ENCODE measurements at places on chromosomes 12 and 14.

GRCh38 chr12:99137124-99137855, 492.2 kb downstream of the APAF1 start:
- no peaks in the 10 kb centered on the region for H3K36me3 ChIP-seq
- no peak overlapping the region for H3K27ac ChIP-seq
- no peak for DNase-seq
- H3K27me3 ChIP-seq, result no peaks in the 10 kb centered on the region

GRCh38 chr12:133130038-133130807, at the start of the genes ZNF10 and ZNF891:
TSS of gene ZNF10 (plus strand) at chr12:133130627. CDS start at chr12:133144493, 13,866 bp downstream.
TSS of gene ZNF891 (minus strand) at chr12:133130274. CDS start at chr12:133121918, 8,356 bp downstream.
- no peaks in the 10 kb centered on the region for H3K27me3 ChIP-seq

DNA sequence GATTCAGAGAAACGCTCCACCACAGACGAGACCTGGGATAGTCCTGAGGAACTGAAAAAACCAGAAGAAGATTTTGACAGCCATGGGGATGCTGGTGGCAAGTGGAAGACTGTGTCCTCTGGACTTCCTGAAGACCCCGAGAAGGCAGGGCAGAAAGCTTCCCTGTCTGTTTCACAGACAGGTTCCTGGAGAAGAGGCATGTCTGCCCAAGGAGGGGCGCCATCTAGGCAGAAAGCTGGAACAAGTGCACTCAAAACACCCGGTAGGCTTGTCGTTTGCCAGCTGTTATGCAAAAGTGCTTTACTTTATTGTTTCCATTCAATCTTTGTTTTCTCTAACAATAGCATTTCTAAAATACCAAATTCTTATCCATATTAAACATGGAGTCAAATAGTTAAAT, 287.3 kb downstream of the NAV3 start:
- DNase-seq, result no peak
- H3K27ac ChIP-seq, result no peak overlapping the region
- H3K27me3 ChIP-seq, result no peaks in the 10 kb centered on the region
- no peak overlapping the region for H3K4me3 ChIP-seq

DNA sequence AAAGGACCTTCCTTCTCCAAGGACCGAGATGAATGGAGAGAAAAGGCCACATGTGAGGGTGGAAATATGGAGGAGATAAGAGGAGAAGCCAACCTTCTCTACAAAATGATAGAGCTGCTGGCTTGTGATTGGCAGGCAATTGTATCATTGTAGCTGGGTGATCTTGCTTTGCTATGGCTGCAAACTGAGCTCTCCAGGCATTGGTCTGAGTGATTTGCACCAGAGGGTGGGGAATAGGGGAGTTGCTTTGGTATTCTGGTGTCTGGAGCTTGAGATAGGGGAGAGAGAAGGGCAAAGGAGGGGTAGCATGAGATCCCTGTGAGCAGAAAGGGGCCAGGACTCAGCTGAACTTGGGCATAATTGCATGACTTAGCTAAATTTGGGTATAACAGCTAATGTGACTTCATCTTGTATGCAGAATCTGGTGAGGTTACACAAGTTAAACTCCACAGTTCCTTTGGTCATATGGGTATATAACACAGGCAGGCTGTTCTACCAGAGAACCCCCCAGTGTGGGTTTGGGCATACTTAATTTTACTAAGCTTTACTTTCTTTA, 72.0 kb downstream of the FOS start:
- no peak for DNase-seq
- no peaks in the 10 kb centered on the region for H3K27me3 ChIP-seq
- H3K4me3 ChIP-seq, result no peak overlapping the region
- no peaks in the 10 kb centered on the region for H3K36me3 ChIP-seq

- no peak overlapping the region for H3K27ac ChIP-seq
- no peaks in the 10 kb centered on the region for H3K27me3 ChIP-seq
- no peak overlapping the region for H3K4me3 ChIP-seq
- no peaks in the 10 kb centered on the region for H3K4me1 ChIP-seq
- H3K36me3 ChIP-seq, result no peaks in the 10 kb centered on the region
Observed at GRCh38 chr12:20044351-20044750, 324.0 kb upstream of the PDE3A start.

DNA sequence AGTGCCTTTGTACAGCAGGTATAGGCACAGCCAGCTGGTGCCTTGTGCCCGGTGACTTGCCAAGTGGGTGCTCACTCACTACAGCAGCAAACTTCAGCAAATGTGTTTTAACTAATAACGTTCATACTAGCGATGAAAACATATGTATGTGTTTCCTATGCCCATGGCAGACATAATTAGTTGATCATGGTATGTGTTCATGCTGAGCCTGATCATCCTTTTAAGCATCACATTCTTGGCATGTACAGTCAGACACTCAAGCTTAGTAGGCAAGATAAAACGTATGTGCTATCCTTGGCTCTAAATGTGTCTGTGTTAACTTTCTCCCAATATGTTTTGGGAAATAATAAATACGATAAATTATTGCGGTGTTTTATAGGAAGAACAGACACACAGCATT, 55.6 kb downstream of the RASSF8 start:
- no peak overlapping the region for H3K27ac ChIP-seq
- DNase-seq, result no peak
- H3K36me3 ChIP-seq, result no peaks in the 10 kb centered on the region
- H3K4me1 ChIP-seq, result no peaks in the 10 kb centered on the region
- H3K4me3 ChIP-seq, result no peak overlapping the region

GRCh38 chr12:3492793-3493042, 1.7 kb downstream of the PRMT8 start:
- no peak overlapping the region for H3K4me3 ChIP-seq
- H3K27ac ChIP-seq, result no peak overlapping the region
- no peaks in the 10 kb centered on the region for H3K36me3 ChIP-seq
- H3K27me3 ChIP-seq, result peaks cover 7% of the 10 kb centered on the region

- no peaks in the 10 kb centered on the region for H3K4me1 ChIP-seq
- DNase-seq, result no peak
- no peaks in the 10 kb centered on the region for H3K27me3 ChIP-seq
- no peak overlapping the region for H3K4me3 ChIP-seq
Observed at GRCh38 chr12:45102818-45103217, 51.9 kb upstream of the DBX2 start.

DNA sequence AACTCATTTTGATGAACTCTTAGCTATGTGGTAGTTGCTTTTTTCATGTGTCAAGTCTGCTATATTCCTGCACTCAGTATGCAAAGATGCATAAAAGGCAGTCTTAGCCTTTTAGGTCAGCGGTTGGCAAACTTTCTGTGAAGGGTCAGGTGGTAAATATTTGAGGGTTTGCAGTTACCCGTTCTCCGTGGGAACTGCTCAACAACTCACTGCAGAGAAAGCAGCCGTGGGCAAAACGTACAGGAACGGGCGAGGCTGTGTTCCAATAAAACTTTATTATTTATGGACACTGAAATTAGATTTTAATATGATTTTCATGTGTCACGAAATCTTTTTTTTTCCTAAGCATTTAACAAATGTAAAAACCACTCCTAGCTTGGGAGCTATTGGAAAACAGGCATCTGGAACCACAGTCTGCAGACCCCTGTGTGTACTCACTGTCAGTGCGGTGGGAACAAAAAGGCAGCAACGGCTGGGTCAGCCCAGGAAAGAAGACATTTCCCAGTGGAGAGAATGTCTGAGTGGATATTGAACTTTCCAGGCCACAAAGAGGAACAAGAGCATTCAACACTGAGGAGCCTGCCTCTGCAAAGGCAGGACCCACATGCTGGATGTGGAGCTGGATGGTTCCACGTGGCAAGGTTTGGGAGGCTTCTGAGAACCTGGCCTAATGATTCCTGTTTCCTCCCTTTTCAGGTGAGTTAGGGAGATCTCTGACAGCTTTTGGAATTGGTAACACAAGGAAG, 3.5 kb upstream of the ACACB start:
- H3K36me3 ChIP-seq, result no peaks in the 10 kb centered on the region
- no peaks in the 10 kb centered on the region for H3K27me3 ChIP-seq
- H3K27ac ChIP-seq, result no peak overlapping the region

- no peak overlapping the region for H3K27ac ChIP-seq
- no peaks in the 10 kb centered on the region for H3K27me3 ChIP-seq
- H3K36me3 ChIP-seq, result peaks cover 1% of the 10 kb centered on the region
- no peak overlapping the region for H3K4me3 ChIP-seq
- H3K4me1 ChIP-seq, result no peaks in the 10 kb centered on the region
Observed at GRCh38 chr14:91289464-91289863, 45.0 kb upstream of the GPR68 start.

DNA sequence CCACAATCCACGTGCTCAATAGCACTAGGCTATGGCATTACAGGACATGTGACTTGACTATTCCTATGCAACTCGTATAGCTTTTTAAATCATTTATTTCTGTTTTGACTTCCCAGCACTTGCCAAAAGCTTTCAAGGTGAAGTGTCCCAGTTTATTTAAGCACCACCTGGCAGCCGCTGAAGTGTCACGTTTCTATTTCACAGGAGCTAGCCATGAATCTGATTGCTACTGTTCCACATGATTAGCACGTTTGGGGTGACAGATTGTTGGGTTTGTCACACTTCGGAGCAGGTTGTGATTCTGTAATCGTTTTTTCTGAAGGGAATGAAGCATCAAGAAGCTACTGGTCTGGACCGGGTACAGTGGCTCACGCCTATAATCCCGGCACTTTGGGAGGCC, 39.9 kb upstream of the BICDL1 start:
- no peaks in the 10 kb centered on the region for H3K27me3 ChIP-seq
- H3K36me3 ChIP-seq, result no peaks in the 10 kb centered on the region
- H3K4me3 ChIP-seq, result no peak overlapping the region
- no peak for DNase-seq
